ENCODE measurements at places on chromosomes 13 and 19. TPM values are rescaled to one million over a fixed set of nuclear protein-coding genes. Genes with fewer than 3 reads are reported as not detected.

- DNase-seq: no peak
Observed at GRCh38 chr13:67736646-67737420, 506.7 kb upstream of the PCDH9 start.

DNA sequence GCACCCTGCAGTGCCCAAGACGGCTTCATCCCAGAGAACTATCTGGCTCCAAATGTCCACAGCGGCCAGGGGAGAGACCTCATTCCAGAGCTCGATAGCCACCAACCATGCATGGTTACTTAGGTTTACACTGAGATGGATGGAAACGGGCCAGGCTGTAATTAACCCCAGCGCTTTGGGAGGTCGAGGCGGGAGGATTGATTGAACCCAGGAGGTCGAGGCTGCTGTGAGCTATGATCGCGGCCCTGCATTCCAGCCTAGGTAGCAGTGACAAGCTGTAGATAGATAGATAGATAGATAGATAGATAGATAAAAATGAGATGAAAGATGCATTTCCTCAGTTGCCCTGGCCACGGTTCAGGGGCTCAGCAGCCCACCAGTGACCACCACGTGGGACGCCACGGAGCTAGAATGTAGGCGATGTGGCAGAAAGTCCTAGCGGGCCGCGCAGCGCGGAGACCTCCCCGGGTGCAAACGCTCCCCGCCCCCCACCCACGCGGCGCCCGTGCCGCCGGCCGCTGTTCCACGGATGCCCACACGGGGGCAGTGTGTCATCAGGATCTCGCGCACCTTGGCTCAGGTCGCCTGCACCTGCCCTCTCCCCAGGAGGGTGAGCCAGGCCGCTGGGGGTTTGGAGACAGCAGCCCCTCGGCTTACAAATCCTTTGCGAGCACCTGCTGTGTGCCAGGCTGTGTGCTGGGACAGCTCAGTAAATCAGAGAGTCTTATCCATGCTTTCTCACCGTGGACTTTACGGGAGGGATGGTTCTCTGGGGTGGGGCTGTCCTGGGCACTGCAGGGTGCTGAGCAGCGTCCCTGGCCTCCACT lies 13.5 kb upstream of the TLE5 start:
- peak; percentile 61 for DNase-seq

DNA sequence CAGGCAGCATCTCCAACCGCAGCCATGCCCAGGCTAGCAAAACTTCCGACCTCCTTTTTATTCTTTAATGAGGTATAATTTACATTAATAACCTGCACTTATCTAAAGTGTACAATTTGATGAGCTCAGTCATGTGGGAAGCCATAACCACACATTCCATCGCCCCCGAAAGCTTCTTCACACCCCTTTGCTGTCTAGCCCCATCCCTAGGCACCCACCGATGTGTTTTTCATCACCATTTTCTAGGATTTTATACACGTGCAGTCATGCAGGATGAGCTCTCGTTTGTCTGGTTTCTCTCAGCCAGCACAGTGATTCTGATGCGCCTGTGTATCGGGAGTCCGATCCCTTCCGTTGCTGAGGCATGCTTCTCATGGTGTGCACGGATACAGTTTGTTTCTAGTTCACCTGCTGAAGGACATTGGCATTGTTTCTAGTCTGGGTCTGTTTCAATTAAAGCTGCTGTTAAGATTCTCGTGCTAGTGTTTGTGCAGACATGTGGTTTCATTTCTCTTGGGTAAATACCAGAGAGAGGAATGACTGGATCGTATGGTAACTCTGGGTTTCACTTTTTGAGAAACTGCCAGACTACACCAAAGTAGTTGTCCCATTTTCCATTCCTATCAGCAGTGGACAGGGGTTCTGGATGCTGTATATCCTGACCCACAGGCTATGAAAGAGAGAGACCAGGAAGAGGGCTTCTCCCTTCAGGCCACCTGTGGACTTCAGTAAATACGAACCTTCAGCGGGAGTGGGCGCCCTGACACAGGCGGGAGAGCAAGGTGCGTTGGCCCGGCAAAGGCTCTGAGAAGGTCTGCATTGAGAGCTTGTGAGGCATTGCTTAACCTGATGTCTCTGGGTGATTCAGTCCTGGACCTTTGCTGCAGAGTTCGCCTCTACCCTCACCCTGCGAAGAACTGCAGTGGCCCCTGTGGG lies 4.9 kb downstream of the AP1M1 start:
- no peak for DNase-seq

DNA sequence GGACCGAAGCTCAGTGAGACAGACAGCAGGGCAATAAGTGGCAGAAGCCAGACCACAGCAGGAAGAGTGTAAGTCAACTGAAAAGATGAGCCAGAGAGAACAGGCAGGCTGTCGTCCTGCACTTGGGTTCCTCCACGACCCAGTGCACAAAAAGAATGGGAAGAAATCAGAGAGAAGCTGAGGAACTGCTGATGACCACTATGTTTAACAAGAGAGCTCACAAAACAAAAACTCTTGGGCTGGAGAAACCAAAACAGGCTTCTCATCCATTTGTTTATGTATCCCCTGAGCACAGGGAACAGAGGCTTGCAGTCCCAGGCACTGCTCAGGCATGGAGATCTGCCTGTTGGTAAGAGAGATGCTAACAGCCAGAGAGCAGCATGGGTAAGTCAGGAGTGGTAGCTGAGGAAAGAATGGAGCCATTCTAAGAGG lies 14.0 kb downstream of the AKAP8L start:
- DNase-seq: no peak

GRCh38 chr13:19601749-19602725 lies 31.4 kb upstream of the MPHOSPH8 start:
- peak; percentile 61 for DNase-seq

DNA sequence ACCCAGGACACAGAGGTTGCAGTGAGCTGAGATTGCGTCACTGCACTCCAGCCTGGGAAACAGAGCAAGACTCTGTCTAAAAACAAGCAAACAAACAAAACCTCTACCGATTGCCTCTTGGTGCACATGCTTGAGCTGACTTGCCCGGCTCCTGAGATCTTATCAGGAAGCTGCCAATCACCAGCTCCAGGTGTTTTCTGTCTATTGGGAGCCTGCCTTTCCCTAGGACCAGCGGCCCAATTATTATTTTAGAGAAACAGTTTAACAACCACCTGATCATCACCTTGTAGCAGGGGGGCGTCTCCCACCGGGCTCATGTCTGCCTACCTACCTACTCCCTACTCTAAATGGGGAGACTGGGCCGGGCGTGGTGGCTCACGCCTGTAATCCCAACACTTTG lies 10.8 kb downstream of the CLEC4M start:
- DNase-seq: no peak

DNA sequence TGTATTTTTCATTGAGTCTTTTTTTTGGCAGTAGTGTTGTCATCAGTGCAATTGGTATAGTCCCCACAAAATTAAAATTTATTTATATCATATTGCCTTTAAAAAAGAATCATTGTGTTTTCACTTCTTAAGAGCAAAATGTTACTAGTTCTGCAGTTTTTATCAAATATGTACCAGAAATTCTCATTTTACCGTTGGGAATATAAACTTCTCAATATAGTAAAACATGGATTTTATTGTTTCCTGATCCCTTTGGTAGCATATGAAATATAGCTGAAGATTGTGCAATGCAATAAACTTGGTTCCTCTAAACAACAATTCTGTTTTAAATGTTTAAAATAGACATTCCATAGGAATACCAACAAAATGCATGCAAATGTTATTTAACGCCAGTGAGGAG lies 306.5 kb upstream of the PCDH20 start:
- DNase-seq: no peak

The SERPINE3 gene
- total RNA-seq: not detected

The MTUS2 gene
- not detected for total RNA-seq

The TNFSF13B gene
- 5.4 TPM for total RNA-seq

Measured in CD4-positive, CD25-positive, alpha-beta regulatory T cell (primary cell).